ENCODE measurements at places on chromosomes 7 and 10.
A peak's percentile ranks its signal among the peaks of the same experiment; 100 is the strongest.

DNA sequence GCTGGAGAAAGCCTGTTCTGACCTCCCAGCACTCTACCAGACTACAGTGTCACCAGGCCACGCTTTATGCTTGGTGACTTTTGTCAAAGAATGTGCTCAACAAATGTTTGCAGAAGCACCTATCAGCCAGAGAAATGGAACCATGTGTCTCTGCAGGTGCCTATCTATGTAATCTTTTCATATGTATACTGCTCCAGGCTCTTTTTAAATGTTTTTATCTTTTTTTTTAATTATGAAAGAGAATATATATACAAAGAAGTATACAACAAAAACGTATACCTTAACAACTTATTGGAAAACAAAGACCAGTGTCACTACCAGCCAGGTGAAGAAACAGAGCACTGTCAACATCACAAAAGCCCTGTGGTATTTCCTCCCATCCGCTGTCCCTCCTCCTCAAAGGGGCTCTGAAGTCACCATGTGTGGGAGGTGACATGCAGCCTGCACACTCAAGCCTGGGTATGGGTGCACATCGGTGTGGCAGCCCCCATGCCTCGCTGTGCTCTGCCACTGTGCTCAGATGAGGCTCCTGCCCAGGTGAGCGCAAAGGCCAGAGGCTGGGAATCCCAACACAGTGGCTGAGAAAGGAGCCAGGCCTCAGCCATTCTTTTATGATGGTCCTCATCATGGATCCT is 120.6 kb downstream of the CLEC2L start:
- no peak for DNase-seq
- peaks cover 14% of the 10 kb centered on the region for H3K36me3 ChIP-seq
- no peaks in the 10 kb centered on the region for H3K27me3 ChIP-seq
- H3K4me1 ChIP-seq: peaks cover 69% of the 10 kb centered on the region
- H3K4me3 ChIP-seq: no peak overlapping the region

GRCh38 chr10:58384095-58384494 is 1.1 kb upstream of the TFAM start:
- H3K27ac ChIP-seq: no peak overlapping the region
- peak overlapping the region; percentile 95 for H3K4me3 ChIP-seq
- H3K36me3 ChIP-seq: peaks cover 40% of the 10 kb centered on the region
- H3K27me3 ChIP-seq: no peaks in the 10 kb centered on the region

DNA sequence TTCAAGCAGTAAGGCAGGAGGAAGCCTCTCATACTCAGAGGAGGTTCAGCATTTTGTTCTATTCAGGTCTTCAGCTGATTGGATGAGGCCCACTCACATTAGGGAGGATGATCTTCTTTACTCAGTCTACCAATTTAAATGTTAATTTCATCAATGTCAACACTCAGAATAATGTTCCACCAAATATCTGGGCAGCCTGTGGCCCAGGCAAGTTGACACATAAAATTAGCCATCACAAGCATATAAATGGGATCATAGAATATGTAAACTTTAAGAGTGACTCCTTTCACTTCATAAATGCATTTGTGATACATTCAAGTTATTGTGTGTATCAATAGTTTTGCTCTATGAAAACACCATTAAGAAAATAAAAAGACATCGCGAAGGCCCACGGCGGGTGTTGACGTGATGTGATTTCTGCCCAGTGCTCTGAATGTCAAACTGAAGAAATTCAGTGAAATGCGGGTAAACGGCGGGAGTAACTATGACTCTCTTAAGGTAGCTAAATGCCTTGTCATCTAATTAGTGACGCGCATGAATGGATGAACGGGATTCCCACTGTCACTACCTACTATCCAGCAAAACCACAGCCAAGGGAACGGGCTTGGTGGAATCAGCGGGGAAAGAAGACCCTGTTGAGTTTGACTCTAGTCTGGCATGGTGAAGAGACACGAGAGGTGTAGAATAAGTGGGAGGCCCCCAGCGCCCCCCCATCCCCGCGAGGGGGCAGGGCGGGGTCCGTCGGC is 536.1 kb upstream of the AUTS2 start:
- DNase-seq: no peak
- no peak overlapping the region for H3K27ac ChIP-seq
- H3K4me1 ChIP-seq: no peaks in the 10 kb centered on the region
- no peaks in the 10 kb centered on the region for H3K36me3 ChIP-seq
- H3K27me3 ChIP-seq: no peaks in the 10 kb centered on the region

GRCh38 chr7:19815546-19815945 is 42.1 kb upstream of the TMEM196 start:
- no peak overlapping the region for H3K4me3 ChIP-seq
- no peak for DNase-seq
- no peak overlapping the region for H3K27ac ChIP-seq
- no peaks in the 10 kb centered on the region for H3K36me3 ChIP-seq

DNA sequence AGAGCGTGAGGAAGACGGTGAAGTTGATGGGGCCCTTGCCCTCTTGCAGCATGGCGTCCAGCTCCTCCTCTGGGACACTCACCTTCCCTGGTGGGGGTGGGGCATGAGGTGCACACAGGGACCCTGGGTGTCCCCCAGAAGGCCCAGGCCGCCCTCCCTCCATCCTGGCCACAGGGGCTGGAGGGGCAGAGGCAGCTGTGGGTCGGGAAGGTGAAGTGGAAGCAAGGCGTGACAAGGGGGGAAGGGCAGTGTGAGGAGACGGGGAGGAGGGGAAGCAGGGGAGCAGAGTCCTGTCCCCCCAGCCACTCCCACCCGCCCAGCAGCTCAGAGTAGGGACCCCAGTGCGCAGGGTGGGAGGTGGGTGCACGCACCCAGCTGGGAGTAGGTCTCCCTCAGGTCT is 791 bp downstream of the MYL7 start:
- no peak for DNase-seq
- peaks cover 5% of the 10 kb centered on the region for H3K4me1 ChIP-seq
- no peak overlapping the region for H3K4me3 ChIP-seq
- H3K27me3 ChIP-seq: peaks cover 4% of the 10 kb centered on the region
- no peaks in the 10 kb centered on the region for H3K36me3 ChIP-seq
- H3K27ac ChIP-seq: no peak overlapping the region

- H3K27me3 ChIP-seq: peaks cover 57% of the 10 kb centered on the region
- H3K4me1 ChIP-seq: peaks cover 10% of the 10 kb centered on the region
- no peak overlapping the region for H3K27ac ChIP-seq
- H3K36me3 ChIP-seq: no peaks in the 10 kb centered on the region
- no peak for DNase-seq
Measured at GRCh38 chr10:132945125-132945893, 2.9 kb upstream of the CFAP46 start.

DNA sequence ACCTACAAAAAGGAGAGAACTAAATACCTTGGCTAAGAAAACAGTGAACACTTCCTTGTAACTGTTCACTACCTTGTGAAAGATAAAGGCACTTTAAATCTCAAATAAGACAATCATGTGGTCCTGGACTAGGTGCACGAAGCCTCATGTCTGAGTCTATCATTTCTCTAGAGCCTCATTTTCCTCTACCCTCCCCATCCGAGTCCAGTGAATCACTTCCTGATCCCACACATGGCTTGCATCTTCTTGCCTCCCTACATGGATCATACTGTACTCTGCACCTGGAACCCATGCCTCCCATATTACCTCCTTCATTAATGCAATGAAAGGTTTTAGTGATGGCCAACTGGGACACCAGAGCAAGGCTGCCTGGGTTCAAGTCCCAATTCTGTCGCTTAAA is 34.5 kb downstream of the SNX10 start:
- H3K27ac ChIP-seq: no peak overlapping the region
- no peaks in the 10 kb centered on the region for H3K27me3 ChIP-seq
- H3K36me3 ChIP-seq: peaks cover 6% of the 10 kb centered on the region
- H3K4me1 ChIP-seq: no peaks in the 10 kb centered on the region
- no peak overlapping the region for H3K4me3 ChIP-seq

DNA sequence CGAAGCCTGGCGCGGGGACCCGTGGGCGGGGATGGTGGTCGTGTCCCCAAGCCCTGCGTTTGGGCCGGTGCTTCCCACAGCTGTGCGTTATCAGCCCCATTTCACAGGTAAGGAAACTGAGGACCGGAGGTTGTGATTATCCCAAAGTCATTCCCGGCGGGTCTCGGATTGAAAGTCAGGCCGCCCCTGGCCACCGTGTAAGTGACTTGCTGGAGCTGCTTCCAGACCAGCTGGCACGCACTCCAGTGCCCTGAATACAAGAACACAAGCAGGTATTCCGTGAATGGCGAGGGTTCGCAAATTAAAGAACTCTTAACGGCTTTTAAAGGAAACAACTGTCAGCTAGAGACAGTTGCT is 675 bp upstream of the ATE1 start:
- peaks cover 43% of the 10 kb centered on the region for H3K36me3 ChIP-seq
- peaks cover 29% of the 10 kb centered on the region for H3K4me1 ChIP-seq
- no peak for DNase-seq
- H3K27ac ChIP-seq: peak overlapping the region; percentile 97
- H3K4me3 ChIP-seq: peak overlapping the region; percentile 95

DNA sequence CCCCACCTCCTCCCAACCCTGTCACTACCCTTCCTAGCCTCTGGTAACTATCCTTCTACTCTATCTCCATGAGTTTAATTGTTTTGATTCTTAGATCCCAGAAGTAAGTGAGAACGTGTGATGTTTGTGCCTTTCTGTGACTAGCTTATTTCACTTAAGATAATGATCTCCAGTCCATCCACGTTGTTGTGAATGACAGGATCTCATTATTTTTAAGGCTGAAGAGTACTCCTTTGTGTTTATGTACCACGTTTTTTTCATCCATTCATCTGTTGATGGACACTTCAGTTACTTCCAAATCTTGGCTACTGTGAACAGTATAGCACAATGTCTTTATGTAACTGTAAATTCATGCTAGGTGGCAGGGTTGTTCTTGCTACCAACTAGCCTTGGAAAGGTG is 461.6 kb downstream of the PLXDC2 start:
- H3K27me3 ChIP-seq: no peaks in the 10 kb centered on the region
- H3K27ac ChIP-seq: no peak overlapping the region
- DNase-seq: no peak
- no peaks in the 10 kb centered on the region for H3K36me3 ChIP-seq
- H3K4me1 ChIP-seq: no peaks in the 10 kb centered on the region
- H3K4me3 ChIP-seq: no peak overlapping the region

GRCh38 chr7:25541094-25541821 is 313.0 kb upstream of the NPVF start:
- H3K27me3 ChIP-seq: peaks cover 15% of the 10 kb centered on the region
- H3K4me1 ChIP-seq: peaks cover 7% of the 10 kb centered on the region
- no peaks in the 10 kb centered on the region for H3K36me3 ChIP-seq
- no peak for DNase-seq
- H3K4me3 ChIP-seq: no peak overlapping the region
- H3K27ac ChIP-seq: no peak overlapping the region

- H3K4me1 ChIP-seq: peaks cover 11% of the 10 kb centered on the region
- DNase-seq: no peak
- peaks cover 11% of the 10 kb centered on the region for H3K27me3 ChIP-seq
- H3K4me3 ChIP-seq: no peak overlapping the region
- no peak overlapping the region for H3K27ac ChIP-seq
Measured at GRCh38 chr7:116779216-116779615, 83.2 kb upstream of the CAPZA2 start.

DNA sequence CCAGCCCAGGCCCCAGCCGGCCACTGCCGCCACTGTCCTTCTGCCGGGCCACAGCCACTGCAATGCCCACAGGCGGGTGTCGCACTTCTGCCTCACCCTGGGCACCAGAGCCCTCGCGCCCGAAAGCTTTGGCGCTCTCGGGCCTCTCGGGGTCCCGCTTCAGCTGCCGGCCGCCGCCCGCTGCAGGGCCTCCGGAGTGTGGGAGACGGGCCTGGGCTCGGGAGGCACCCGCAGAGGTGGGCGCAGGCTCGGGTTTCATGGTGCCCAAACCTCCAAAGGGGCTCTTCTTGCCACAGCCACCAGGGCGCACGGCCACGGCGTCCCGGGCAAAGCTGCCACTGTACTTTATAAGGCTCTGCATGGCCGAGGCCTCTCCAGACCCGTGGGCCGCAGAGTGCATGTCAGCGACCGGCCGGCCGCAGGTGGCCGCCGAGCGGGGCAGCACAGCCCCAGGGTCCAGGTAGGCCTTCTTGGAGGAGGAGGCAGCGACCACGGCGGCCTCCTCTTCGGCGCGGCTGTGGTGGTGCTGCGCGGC is 35.9 kb downstream of the TNRC18 start:
- H3K4me3 ChIP-seq: no peak overlapping the region
- no peak for DNase-seq
- peaks cover 61% of the 10 kb centered on the region for H3K36me3 ChIP-seq
- H3K27ac ChIP-seq: no peak overlapping the region
- H3K4me1 ChIP-seq: peaks cover 23% of the 10 kb centered on the region

GRCh38 chr7:87213252-87213651 is 6.3 kb downstream of the TMEM243 start:
- no peak for DNase-seq
- peaks cover 88% of the 10 kb centered on the region for H3K36me3 ChIP-seq
- no peaks in the 10 kb centered on the region for H3K27me3 ChIP-seq
- H3K4me3 ChIP-seq: peak overlapping the region; percentile 49
- H3K27ac ChIP-seq: peak overlapping the region; percentile 93
- H3K4me1 ChIP-seq: peaks cover 94% of the 10 kb centered on the region

DNA sequence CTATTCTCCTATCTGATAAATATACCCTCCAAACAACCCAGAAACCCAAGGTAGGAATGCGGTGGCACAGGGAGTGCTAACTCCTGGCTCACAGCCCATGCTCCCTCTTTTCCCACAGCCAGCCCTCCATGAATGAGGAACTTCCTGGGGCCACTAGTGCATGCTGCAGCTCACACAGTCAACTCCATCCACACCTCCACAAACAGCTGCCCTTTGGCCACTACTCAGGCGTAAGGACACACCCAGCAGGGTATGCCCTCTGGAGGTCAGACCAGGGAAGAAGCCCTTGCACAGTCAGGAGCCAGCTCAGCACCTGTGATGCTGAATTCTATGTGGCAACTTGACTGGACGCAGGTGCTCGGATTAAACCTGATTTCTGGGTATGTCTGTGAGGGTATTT is 85.2 kb upstream of the PIK3CG start:
- no peak overlapping the region for H3K4me3 ChIP-seq
- H3K27me3 ChIP-seq: no peaks in the 10 kb centered on the region
- H3K27ac ChIP-seq: no peak overlapping the region
- peaks cover 3% of the 10 kb centered on the region for H3K36me3 ChIP-seq
- no peak for DNase-seq
- H3K4me1 ChIP-seq: peaks cover 18% of the 10 kb centered on the region

GRCh38 chr10:29240986-29241660 is 47.7 kb upstream of the LYZL1 start:
- no peak overlapping the region for H3K27ac ChIP-seq
- H3K4me3 ChIP-seq: no peak overlapping the region
- no peaks in the 10 kb centered on the region for H3K4me1 ChIP-seq
- DNase-seq: no peak
- peaks cover 16% of the 10 kb centered on the region for H3K27me3 ChIP-seq

- no peak overlapping the region for H3K4me3 ChIP-seq
- no peak overlapping the region for H3K27ac ChIP-seq
- no peak for DNase-seq
- H3K27me3 ChIP-seq: peaks cover 11% of the 10 kb centered on the region
Measured at GRCh38 chr7:96596120-96596826, 113.4 kb downstream of the SEM1 start.

DNA sequence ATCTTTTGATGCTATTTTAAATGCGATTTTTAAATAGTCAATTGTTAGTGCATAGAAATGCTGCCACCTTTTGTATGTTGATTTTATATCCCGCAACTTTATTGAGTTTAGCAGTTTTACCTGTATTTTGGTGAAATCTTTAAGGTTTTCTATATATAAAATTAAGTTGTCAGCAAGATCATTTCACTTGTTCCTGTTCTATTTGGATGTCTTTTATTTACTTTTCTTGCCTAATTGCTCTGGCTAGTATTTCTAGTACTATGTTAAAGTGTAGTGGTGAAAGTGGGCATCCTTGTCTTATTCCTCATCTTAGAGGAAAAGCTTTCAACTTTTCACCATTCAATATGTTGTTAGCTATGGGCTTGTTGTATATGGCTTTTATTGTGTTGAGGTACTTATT is 813.3 kb upstream of the CELF2 start:
- H3K4me3 ChIP-seq: no peak overlapping the region
- no peak overlapping the region for H3K27ac ChIP-seq
- no peak for DNase-seq
- peaks cover 3% of the 10 kb centered on the region for H3K27me3 ChIP-seq

Data from activated T-cell treated with anti-CD3 and anti-CD28 coated beads, Interleukin-2, amount 50 U/mL, for 24 hours (primary cell).